CD4-positive, alpha-beta T cell treated with Interleukin-15 for 4 hours (primary cell): ENCODE measurements at places on chromosomes 3 and 15.

DNA sequence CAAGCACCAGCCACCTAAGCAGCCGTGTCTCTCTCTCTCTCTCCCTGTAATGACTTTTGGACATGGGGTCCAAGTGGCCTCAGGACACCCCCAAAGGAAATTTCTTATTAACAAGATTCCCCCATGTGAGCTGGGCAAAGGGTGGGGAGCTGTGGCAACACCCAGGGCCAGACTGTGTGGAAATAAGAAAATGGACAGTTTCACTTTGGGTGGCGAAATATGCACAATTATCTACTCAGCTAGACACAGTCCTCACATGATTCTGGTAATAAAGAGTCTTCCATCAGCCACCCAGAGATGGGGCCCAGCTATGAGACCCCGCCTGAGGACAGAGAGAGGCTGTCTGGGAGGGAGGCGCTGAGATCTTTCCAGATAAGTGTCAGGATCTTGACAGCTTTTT is 96.8 kb upstream of the TPM1 start:
- no peak for DNase-seq

DNA sequence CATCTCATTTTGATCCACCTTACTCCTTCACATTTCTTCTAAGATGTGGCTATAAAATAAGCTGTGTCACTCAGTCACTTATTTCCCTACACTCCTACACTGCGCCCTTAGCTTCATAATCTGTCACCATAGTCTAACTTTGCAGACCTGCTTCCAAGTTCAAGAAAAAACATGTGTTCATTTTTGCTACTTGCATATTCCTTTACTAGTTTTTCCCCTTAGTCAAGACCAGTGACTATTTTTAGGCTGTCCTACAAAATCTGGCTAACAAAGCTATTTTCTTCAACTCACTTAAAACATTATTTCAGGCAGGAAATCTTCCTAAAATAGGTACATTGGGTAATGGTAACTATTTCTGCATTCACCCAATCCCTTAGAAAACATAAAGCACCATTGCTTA is 272.5 kb downstream of the TBC1D5 start:
- no peak for DNase-seq

GRCh38 chr15:39512643-39513042 is 68.2 kb upstream of the THBS1 start:
- no peak for DNase-seq

- peak; percentile 39 for DNase-seq
Observed at GRCh38 chr15:39685999-39686613, 96.5 kb downstream of the FSIP1 start.

GRCh38 chr3:99645277-99646106 is 7.1 kb downstream of the COL8A1 start:
- no peak for DNase-seq

DNA sequence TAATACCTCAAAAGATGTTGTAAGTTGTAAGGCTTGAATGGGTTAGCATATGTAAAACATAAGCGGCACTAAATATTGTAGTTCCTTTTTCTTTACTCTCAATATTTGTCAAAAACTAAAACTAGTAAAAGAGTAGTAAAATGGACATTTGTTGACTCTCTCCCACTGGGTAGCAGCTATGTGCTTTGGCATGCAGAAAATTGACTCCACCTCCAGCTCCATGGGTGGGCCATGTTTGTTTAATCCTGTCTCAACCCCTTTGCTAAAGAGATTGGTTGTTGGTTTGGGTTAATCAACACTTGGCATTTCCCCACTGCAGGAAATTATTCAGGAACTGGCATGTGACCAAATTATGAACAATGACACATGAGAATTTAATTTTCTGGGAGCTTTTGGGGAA is 114.8 kb downstream of the EOMES start:
- no peak for DNase-seq

DNA sequence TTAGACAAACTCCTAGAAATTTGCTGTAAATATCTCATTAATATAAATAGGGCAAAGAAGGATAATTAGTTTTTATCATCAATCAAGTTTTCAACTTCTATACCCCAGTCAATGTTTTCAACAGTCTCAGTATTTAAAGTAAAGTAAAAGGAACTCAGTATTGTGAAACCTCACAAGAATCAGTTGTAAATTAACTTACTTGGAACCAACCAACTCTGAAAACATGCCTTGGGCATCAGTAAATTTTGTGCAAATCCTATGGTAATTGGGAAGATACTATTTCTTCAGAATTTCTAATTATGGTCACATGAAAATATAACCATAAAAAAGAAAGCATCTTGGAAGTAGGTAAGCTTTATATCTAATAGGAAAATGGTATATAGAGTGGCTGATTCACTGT is 1139.0 kb downstream of the TUSC7 start:
- DNase-seq = no peak
